ENCODE measurements at places on chromosomes 2 and 18. TPM values are rescaled to one million over a fixed set of nuclear protein-coding genes. Genes with fewer than 3 reads are reported as not detected.

CD28 gene
- 1.00 TPM for total RNA-seq

GDF7 gene
- 0.45 TPM for total RNA-seq

TMEM200C gene
- total RNA-seq, result 11.7 TPM

TACR1 gene
- total RNA-seq, result 1.00 TPM

PTH2R gene
- total RNA-seq, result not detected

ATP6V1C2 gene
- 1.5 TPM for total RNA-seq

MRPL53 gene
- total RNA-seq, result 12.3 TPM

COLEC12 gene
- 25.3 TPM for total RNA-seq

DYNAP gene
- not detected for total RNA-seq

SCN1A gene
- total RNA-seq, result 69.5 TPM

GALNT3 gene
- 2.5 TPM for total RNA-seq

MATN3 gene
- total RNA-seq, result 3.1 TPM

IL1B gene
- total RNA-seq, result 1.1 TPM

KIAA2012 gene
- total RNA-seq, result 1.00 TPM

TTN gene
- 4.3 TPM for total RNA-seq

BCL2L11 gene
- 14.9 TPM for total RNA-seq

CYBRD1 gene
- 16.3 TPM for total RNA-seq

ICOS gene
- total RNA-seq, result not detected

ITGA4 gene
- total RNA-seq, result 9.1 TPM

LCT gene
- 0.09 TPM for total RNA-seq

CXCR1 gene
- total RNA-seq, result not detected

PROKR1 gene
- total RNA-seq, result 2.7 TPM

SCN7A gene
- 4.9 TPM for total RNA-seq

SUMO1 gene
- total RNA-seq, result 90.1 TPM

COL4A4 gene
- total RNA-seq, result 3.0 TPM

DSG1 gene
- 0.27 TPM for total RNA-seq

MALT1 gene
- 31.1 TPM for total RNA-seq

CTAGE1 gene
- total RNA-seq, result not detected
